Effector memory CD8-positive, alpha-beta T cell (primary cell): ENCODE measurements at places on chromosomes 16 and 17.
A peak's percentile ranks its signal among the peaks of the same experiment; 100 is the strongest.

DNA sequence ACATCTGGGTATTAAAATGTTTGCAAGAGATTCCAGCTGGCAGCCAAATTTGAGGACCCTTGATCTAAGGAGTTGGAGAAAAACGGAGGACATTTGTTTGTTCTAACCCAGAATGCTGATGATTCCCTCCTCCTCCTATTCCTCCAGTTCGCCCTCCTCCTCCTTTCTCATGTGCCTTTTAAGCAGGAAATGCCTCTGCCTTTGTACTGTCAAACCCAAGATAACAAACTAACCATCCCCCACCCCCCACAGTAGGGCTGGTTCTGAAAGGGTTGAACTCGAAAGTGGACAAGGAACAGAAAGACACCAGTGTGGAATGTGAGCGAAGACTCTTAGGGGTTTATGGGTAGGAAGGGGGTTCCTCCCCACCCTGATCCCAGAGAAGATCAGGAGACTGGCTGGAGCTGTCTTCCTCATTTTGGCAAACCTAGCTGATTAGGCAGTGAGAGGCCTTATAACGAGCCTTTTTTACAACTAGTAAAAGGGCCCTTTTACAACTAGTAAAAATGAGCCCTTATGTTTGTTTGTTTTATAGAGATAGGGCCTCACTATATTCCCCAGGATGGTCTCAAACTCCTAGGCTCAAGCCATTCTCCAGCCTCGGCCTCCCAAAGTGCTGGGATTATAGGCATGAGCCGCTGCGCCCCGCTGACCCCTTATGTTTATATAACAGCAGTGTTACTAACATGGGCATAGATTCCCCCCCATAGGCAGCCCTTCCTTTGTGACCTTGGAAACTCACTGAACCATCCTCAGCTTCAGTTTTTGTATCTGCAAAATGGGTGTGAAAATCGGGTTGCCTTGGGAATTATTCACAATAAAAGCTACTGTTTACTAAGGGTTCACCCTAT is 975 bp downstream of the CHD9 start:
- DNase-seq, result no peak

DNA sequence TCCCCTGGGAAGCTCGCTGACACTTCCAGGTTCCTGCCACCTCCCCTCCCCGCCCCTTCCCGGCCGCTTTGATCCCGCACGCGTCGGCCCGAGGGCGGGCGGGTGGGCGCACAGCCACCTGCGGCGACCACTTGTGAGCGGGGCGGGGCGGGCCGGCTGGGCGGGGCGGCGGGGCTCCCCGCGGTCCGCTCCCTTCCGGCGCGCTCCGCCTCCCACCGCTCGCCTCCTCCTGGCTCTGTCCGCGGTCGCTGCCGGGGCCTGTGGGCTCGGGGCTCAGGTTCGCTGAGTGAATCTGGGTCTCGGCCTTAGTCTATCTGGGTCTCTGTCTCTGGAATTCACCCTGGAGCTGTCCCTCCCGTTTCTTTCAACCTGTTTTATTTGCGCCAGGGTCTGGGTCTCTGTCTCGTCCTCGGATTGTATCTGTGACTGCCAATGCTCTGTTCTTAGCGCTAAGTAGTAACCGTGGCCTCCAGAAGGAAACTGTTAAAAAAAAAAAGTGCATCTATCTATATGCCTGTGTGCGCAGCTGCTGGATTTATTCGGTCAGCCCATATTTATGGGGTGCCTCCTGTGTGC is 2.7 kb upstream of the HES7 start:
- no peak for DNase-seq

DNA sequence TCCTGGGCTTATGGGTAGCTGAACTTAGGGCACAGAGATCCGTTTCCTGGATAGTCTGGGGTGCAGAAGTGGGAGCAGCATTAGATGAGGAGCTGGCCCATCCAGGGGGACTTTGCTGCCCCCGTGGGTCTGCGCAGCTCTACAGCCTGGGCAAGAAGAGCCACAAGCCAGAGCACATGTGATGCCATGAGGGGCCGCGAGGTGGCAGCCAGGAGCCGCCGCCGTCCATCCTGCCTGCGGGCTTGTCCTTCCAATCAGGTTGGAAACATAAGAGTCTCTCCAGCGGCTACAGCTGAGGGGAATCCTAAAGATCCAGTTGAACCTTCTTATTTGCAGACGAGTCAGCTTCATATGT is 21.9 kb downstream of the C1QTNF1 start:
- peak; percentile 56 for DNase-seq

GRCh38 chr16:85970016-85970733 is 71.2 kb downstream of the IRF8 start:
- DNase-seq, result no peak

GRCh38 chr17:28047806-28048205 is 5.3 kb downstream of the NLK start:
- no peak for DNase-seq
